ENCODE measurements at places on chromosomes 1 and 21.

DNA sequence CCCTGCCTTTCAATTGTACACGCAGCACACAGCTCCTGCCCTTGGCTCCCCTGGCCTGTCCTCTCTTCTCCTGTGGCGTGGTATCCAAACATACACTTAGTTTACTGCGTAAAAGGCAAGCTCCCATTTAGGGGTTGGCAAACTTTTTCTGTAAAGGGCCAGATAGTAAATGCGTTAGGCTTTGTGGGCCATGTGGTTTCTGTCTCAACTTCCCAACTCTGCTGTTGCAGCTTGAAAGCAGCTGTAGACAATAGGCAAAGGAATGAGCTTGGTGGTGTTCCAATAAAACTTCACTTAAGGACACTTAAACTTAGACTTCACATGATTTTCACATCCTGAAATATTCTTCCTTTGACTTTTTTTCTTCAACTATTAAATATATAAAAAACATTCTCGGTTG lies 63.3 kb downstream of the RHOU start:
- no peak for DNase-seq

- DNase-seq = no peak
These were observed 250.9 kb upstream of the SGIP1 start for GRCh38 chr1:66282891-66283621.

GRCh38 chr1:19457607-19458006 lies 27.7 kb downstream of the CAPZB start:
- no peak for DNase-seq

GRCh38 chr1:241611063-241611462 lies 29.1 kb downstream of the CHML start:
- DNase-seq = no peak

DNA sequence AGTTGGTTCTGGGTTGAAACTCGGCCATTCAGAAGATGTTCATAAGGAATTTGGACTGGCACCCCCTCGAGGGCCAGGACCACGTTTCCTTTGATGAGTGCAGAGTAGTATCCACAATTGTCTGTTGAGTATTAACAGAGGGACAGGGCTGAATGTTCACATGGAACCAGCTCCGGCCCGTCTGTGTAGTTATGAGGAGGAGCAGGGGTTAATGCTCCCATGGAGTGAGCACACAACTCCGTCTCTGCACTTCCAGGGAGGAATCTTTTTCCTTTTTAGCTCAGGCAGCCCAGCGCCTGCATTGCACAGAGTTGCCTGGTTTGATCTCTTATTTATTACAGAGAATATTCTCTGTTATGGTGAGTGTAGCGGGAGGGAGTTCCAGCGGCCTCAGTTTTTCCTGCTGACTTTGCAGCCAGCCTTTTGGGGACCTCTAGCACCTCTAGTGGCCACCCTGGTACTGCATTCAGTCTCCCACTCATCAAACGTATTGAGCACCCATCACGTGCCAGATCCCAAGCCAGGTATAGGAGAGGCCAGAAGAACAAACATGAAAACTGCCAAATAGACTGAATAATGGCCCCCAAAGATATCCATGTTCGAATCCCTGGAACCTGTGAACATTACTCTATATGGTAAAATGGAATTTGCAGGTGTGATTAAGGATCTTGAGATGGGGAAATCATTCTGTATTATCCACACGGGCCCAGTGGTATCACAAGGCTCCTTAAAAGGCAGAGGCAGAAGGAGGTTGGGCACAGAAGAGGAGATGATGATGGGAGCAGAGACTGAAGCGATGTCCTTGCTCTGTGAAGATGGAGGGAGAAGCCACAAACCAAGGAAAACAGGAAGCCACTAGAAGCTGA lies 167.7 kb upstream of the CSF3R start:
- peak; percentile 30 for DNase-seq

DNA sequence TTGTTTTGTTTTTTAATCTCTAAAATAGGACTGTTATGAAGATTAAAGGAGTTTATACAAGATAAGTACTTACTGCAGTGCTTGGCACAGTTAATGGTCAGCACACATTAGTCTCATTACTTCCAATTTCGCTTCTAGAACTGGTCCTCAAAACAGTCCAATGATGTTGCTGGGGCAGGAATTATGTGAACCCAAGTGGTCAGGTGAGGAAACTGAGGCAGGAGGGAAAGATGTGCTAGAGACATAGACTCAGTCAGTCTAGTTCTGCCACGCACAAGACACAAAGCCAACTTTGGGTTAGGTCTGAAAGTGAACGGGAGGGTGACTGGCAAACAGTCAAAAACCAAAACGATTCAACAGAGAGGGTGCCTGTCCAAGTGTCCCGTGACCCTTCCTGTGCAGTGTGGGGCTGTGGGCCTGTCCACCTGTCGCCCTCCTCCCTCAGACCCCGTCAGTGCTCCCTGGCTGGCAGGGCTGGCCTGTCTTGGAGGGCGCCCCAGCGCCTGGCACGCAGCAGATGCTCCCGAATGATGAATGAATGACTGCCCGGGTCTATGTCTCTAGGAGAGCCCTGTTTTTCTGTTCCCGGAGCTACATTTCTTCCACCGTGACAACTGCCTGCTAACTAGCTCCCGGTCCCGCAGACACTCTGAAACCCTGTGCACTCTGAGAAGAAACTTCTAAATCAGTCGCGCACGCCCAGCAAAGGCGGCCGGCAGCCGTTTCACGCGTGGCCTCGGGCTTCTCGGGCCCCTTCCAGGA lies 2.4 kb downstream of the LRP8 start:
- no peak for DNase-seq

DNA sequence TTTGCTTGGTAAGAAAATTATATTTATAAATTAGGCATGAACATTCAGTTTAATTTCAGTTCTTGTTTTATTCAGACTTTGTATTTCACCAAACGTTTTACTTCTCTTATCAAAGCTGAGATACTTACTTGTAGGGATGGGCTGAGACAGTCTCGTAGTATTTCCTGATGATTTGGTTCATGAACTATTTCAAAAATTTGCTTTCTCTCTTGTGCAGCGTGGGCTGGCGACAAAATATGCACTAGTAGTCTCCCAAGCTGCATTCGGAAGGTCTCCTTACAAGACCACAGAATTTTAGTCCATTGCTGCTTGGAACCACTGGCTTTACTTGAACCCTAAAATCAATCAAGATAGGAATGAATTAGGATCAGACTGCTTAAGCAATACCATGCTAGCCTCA lies 91.7 kb upstream of the GNG4 start:
- DNase-seq = no peak

- DNase-seq = peak; percentile 35
These were observed 2.1 kb downstream of the TTC22 start for GRCh38 chr1:54798769-54799641.

GRCh38 chr1:65097076-65097475 lies 50.9 kb upstream of the AK4 start:
- DNase-seq = no peak

DNA sequence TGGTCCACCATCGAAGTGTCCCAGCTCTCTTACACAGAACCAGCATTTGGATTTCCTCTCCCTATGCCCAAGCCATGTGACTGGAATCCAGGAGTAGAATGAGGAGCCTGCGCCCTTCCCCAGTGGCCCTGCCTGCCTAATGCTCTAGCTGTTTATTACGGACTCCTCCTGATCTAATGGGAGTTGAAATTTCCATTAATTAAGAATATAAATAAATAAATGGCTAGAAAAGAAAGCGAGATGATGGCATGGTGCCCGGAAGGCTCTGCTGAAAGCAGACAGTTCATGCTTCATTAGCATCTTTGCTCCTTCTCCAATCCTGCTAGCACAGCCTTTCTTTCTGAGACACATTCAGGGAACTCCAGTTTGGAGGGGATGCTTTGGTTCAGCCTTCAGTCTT lies 216.2 kb downstream of the SEC16B start:
- no peak for DNase-seq

DNA sequence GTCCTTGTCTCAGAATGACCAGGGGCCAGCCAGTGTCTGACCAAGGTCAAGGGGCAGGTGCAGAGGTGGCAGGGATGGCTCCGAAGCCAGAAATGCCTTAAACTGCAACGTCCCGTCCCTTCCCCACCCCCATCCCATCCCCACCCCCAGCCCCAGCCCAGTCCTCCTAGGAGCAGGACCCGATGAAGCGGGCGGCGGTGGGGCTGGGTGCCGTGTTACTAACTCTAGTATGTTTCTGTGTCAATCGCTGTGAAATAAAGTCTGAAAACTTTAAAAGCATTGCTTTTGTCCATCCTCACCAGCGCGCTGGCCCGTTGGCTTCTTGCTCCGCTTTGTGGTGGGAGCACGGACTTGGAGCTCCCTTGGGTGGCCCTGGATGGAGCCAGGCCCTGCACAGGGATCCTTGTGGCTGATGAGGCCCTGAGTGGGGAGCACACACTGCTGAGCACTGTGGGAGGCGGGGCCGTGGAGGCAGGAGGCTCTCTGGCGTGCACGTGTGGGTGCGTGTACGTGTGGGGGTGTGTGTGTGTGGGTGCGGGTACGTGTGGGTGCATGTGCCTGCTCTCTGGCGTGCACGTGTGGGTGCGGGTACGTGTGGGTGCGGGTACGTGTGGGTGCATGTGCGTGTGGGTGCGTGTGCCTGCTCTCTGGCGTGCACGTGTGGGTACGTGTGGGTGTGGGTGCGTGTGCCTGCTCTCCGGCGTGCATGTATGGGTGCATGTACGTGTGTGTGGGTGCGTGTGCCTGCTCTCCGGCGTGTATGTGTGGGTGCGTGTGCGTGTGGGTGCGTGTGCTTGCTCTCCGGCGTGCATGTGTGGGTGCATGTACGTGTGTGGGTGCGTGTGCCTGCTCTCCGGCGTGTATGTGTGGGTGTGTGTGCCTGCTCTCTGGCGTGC lies 18.0 kb downstream of the RNF223 start:
- no peak for DNase-seq

- DNase-seq = no peak
These were observed 103.3 kb upstream of the KCND3 start for GRCh38 chr1:112092656-112093371.

GRCh38 chr1:238611406-238611805 lies 720.7 kb upstream of the ZP4 start:
- DNase-seq = no peak

DNA sequence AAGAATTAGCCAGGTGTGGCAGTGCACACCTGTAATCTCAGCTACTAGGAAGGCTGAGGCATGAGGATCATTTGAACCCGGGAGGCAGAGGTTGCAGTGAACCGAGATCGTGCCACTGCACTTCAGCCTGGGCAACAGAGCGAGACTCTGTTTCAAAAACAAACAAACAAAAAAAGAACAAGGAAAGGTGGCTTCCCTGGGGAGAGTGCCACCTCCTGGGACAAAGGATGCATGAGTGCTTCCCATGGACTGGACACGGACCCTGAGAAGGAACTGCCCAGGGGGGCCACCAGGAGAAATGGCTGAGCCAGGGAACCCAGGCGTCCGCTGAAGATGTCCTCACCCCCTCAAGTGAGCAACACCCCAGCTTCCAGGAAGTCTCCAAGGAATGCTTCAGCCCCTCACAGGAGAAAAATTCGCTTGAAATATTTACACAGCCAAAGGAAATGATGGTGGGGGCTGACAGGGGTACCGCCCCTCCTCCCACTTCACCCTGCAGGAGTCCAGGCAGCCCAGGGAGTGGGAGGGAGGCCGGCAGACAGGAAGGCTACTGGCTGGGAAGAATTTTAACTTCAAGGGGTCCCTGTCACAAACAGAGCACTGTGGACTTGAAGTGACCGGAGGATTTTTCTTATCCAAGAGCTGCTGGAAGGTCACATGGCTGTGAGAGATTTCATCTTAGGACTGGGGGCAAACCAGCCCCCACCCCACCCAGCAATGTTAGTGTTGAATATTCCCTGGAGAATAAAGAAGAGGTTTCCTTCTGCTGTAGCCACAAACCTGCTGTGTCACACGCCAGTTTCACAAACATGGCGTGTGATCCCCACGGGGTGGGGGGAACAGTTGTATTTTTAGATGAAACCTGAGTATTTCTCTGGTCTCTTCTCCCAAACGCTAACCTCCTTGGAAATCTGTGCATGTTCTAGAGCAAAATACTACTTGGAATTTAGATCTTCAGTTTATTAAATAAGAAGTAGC lies 90.8 kb upstream of the SLC25A33 start:
- DNase-seq = no peak

GRCh38 chr1:63317817-63318152 lies 4.6 kb upstream of the FOXD3 start:
- DNase-seq = no peak

DNA sequence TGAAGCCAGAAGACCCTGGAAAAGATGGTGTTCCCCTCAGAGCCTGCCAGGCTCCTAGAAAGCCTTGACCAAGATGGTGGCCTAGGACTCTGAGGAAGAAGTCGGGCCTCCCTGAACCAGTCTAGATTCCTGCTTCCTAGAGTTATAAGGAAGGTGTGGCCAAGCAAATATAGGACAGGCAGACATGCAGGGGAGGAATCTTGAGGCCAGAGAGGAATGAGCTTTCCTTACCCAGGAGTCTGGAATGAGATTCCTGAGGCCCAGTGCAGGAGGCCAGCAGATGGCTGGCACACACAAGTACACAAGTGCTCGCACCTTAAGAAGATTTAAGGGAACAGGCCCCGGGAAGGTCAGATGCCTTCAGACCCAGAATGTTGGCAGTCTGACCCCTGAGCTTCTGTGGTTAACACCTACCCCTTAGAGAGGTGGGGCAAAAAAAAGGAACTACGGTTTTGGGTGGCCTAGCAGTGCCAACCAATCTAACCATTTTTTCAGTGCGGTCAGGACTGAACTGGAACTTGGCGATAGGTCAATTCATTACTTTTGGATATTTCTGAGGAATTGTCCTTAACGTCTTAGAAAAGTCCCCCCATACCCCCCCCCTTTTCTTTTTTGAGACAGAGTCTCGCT lies 73.3 kb downstream of the MDM4 start:
- DNase-seq = no peak

DNA sequence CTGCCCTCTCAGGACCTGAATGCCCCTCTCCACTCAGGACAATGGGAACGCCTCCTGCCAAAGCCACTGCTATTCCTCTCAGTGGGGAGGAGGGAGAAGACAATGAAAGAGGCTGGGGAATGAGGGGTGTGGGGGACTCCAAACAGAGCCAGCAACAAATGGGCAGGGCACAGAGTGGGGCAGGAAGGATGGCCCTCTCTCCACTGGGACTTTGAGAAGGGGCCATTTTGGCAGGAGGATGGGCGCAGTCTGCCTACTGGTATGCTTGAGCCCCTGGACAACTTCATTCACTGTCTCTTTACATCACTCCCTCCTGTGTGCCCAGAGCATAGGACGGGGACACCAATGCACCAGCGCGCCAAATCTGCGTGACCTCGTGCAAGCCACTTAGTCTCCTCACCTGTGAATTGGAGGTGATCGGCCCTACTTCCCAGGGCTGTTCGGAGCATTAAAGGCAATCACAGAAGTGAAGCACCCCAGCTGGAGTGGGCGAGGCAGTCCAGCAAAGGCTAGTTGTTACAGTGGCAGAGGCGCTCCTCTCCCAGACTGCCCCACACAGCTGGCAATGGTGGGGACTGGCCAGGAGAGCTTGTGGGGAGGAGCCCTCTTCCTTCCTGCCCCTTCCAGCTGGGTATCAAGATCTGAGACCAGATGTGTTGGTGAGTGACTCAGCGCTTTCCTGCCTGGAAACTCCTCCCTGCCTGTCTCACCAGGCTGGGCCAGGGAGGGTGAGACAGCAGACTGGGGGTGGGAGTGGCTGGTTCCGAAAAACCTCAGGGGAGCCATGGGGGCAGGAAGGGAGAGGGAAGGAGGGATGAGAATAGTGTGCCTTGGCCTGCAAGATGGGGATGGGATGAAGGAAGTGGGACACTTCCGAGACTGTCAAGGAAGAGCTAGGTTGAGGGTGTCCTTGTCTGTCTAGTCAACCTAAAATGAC lies 22.4 kb upstream of the SYNC start:
- no peak for DNase-seq
